ENCODE measurements at places on chromosomes 1 and 21. TPM values are rescaled to one million over a fixed set of nuclear protein-coding genes. Genes with fewer than 3 reads are reported as not detected.

Gene AVPR1B
- 0.89 TPM for total RNA-seq

Gene TAS1R1
- not detected for total RNA-seq

Gene DLGAP3
- total RNA-seq = 0.24 TPM

Gene AMPD1
- total RNA-seq = 2.2 TPM

Gene GCSAML
- total RNA-seq = 0.67 TPM

Gene CBR3
- total RNA-seq = 2.2 TPM

DNA sequence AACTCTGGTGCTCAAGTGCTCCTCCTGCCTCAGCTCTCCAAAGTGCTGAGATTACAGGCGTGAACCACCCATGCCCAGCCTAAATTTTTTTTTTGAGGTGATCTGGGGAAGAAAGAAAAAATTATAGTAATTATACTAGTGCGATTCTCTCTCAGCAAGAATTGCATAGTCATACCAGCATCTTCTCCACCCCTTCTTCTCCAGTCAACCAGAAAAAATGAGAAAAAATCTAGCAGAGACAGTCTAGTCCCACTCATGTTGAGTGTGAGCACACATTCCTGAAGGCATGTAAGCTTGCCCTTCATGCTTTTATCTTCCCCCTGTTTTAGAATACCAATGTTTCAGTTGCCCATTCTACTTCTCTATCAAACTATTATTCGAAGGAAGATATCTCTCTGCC, 207.6 kb downstream of the S1PR1 start:
- no peak for DNase-seq

DNA sequence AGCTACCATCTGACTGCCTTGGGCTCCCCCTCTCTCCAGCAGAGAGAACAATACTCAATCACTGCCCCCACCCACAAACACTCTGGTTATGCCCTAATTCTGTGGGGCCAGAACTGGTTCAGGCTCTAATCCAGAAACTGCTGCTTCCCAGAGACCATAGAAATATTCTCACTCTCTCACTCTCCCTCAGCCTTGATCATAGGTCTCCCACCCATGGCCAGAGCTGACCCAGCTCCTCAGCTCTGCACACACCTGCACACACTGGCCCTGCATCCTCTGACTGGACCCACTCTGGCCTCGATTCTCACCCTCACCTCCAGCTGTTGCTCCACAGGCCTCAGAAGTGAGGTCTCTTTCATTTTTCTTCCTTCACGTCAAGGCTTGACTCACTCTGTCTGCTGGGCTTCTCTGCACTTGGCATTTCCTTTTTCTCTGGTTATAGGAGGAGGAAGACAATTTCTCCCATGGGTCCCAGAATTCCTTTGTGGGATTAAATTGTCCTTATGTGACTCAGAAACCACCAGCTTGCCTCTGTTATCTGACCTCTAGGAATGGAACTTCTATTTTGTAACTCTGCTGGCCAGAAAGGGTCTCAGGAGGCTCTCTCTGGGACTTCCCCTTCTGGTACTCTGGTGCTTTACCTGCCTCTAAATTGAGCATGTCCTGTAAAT, 15.6 kb upstream of the ZMYM6 start:
- no peak for DNase-seq

DNA sequence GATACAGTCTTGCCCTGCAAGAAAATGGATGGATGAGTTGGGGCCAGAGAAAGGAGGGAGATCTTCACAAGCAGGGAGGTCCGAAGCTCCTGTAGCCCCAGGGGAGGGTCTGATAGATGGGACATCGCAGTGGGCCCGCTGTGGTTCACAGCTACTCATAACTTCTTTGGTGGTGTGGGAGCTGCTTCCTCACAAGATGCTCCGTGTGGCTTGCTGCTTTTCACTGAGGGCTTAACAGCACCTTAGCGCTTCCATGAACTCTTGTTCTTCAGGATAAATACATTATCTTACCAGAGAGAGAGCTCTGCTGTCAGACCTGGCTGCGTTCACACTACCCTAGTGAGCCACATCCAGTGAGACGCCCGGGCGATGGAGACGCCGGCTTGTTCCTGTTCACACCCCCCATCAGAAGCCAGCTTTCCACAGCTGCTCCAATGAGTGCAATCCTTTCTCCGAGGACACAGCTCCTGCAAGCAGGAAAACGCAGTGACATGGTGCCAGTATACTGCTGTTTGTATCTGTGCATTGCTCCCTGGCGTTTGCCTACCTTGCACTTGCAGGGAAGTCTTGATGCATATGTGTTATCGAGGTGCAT, 599.8 kb downstream of the AJAP1 start:
- no peak for DNase-seq

- no peak for DNase-seq
These were observed 18.2 kb upstream of the AGO1 start for GRCh38 chr1:35864813-35865212.

DNA sequence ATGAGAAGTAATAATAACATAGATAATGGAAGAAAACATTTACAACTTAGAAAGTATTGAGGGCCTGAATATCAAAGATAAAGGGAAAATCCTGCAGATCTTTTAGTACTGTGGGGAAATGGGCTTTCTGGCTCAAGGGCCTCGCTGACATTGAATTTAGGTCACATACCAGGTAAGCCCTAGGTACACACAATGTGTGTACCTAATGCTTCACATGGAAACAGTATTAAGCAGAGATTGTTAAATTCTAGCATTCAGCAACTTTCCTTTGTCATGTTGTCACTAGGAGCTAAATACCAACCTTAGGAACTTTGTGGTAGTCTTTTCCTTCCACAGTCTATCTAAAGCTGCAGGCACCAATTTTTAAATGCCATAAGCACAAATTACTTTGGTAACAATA, 49.7 kb downstream of the ODF2L start:
- no peak for DNase-seq

DNA sequence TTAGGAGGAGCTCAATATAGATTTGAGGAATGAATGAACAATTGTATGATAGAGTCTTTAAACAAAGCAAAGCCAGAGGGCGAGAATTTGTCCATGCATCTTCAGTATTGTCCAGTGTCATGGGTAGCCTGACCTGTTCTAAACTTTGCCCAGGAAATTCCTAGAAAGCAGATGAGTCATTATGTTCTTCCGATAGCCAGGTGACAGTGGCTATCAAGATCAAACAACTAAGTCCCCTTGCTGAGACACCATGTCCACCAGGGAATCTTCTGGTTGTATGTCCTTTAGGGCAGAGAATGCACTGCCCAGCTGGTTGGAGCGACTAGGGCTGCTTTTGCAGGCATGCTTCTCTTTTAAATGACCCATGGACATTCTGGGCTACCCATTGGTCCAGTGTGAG, 1.8 kb upstream of the SLC26A9 start:
- DNase-seq = no peak

DNA sequence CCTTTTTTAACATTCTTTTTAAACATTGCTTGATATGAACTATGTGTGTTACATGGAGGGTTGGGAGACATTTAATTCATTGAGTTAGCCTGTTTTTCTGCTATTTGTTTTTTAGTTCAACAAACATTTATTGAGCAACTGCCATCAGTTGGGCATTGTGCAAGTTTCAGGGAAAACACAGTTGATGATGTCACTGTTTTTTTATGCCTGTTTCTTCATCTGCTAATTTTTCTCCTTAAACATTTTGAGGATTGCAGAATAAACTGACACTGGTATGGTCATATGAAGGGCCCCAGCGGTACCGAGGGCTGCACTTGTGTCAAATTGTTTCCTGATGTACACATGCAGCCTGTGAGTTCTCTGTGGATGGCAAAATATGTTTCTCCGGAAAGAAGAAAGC, 253.0 kb downstream of the FGGY start:
- no peak for DNase-seq

DNA sequence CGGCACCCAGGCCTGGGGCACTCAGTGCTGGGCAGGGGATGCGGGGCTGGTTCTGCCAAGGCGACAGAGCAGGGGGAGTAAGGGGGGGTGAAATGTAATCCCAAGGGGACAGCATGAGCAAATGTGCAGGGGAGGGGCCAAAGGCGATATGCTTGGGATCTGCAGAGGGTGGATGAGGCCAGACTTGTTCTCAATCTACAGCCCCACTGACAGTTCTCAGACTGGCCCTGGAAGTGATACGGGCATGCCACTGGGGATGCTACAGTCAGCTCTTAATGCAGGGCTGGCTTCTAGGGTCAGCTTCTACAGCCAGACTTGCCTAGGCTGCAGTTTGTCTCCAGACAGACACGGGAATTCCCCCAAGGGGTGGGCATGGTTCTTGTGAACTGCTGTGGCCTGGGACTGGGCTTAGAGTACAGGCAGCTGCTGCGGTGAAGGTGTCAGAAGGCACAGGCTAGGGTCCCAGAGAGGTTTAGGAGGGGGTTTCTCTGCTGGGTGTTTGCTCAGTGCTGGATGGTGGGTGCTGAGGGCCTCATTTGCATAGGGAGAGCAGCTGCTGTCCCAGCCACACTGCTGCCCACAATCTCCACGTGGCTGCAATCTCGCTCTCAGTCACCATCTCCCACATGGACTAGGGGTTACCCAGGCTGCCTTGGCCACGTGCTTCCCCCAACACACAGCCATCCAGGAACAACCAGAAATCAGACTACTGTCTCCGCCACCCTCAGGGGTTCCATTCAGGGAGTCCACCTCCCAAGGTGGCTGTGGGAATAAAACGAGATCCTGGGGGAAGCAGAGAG, 190.1 kb downstream of the HIVEP3 start:
- peak; percentile 42 for DNase-seq

DNA sequence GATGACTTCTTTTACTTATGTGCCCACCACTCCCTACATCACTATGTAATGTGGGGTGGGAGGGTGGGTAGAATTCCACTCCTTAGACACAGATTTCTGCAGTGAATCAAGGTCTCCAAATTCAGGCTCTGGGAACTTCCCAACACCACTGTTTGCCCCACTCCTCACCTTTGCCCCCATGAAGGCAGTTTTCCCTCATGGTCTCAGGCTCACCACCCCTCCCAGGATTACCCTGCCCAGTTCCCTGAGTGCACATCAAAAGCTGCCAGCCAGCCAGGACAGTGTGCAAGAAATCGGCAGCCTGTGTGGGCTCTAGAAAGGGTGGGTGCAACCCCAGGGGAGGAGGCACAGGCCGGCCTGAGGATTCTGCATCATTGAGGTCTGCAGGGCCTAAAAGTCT, 14.8 kb downstream of the NENF start:
- DNase-seq = no peak

GRCh38 chr1:219269171-219269570, 95.5 kb downstream of the LYPLAL1 start:
- no peak for DNase-seq

DNA sequence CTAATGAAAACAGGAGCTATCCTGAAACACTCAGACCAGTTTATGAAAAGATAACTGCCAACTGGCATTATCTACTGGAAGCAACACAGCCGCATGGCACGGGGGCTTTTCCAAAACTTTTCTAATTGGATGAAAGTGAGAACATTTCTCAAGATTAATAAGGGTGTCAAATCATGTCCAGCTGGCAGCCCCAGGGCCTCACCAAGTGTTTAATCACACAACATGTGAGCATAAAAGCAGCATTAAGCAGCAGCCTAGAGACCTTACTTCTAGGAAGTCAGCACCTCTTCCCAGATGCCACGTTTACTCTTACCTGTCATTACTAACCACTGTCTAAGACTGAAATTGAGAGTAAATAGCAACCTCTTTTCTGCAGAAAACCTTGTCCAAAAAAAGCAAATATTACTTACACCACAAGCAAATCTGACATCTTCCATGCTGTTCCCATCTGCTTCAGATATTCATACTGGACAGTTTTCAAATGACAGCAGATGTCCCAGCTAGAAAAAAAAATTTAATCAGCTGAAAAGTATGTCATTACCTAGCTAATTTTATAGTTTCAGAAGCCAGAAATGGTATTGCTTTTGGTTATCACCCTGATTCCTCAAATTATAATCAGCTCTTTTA, 341.5 kb upstream of the ZP4 start:
- DNase-seq = no peak

GRCh38 chr1:90100566-90100965, 105.7 kb downstream of the ZNF326 start:
- DNase-seq = no peak

GRCh38 chr21:29232530-29233255, 66.0 kb upstream of the BACH1 start:
- no peak for DNase-seq

DNA sequence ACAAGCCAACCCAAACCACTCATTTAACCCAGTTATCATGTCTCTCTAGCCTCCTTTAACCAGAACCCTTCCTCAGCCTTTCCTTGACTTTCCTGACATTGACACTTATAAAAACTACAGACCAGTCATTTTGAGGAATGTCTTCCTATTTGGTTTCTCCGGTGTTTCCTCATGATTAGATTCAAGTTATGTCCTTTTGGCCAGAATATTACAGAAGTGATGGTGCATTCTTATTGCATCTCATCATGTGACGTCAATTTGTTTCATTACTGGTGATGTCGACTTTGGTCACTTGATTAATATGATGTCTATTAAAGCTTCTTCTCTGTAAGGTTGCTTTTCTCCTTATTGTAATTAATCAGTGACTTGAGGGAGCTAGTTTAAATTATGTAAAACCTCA, 6.1 kb upstream of the RCSD1 start:
- DNase-seq = no peak

- DNase-seq = no peak
These were observed 20.4 kb upstream of the GPR88 start for GRCh38 chr1:100517515-100517914.

DNA sequence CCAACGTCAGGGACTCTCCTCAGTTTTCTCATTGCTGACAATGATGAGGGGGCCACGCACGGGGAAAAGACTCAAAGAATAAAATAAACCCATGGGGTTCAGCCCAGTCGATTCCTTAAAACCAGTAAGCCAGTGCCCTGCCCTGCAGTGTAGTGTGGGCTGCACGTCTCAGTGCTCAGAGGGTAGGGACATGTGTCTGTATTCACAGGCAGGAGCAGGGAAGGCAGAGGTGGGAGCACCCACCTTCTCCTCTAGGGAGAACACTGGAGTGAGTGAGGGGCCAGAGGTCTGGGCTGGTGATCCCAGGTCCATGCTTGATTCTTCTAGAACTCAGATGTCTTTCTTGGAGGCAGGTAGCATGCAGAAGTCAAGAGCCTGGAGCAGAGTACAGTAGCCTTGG, 303.6 kb downstream of the MATN1 start:
- DNase-seq = no peak

DNA sequence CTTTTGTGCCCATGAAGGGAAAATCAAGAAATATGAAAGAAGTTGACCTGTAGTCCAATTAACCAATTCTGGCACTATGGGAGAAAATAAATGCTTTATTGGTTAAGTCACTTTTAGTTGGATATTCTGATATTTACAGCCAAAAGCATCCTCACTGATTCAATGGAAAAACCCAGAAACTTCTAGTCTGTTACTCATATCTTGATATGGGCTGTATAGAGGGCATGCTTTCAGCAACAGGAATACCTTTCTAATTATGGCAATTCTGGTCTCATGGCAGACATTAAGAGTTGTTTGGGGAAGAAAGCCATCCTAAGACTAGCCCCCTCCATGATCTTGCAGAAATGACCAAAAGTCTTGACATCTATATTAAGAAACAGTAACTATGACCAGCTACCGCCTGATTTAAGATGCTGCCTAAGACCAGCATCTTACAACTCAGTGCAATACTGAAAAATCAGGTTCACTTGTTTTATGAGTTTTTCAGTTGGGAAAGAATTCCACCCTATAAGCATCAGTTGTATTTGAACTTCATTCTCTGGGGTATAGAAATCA, 91.5 kb upstream of the VAV3 start:
- no peak for DNase-seq

- no peak for DNase-seq
These were observed 44.8 kb downstream of the ATP6V1G3 start for GRCh38 chr1:198495631-198496030.

All from left colon (tissue), 2 donors.